ENCODE measurements at places on chromosomes 13 and 19.

- no peak for DNase-seq
Measured at GRCh38 chr13:52447354-52447753, 3.1 kb downstream of the VPS36 start.

DNA sequence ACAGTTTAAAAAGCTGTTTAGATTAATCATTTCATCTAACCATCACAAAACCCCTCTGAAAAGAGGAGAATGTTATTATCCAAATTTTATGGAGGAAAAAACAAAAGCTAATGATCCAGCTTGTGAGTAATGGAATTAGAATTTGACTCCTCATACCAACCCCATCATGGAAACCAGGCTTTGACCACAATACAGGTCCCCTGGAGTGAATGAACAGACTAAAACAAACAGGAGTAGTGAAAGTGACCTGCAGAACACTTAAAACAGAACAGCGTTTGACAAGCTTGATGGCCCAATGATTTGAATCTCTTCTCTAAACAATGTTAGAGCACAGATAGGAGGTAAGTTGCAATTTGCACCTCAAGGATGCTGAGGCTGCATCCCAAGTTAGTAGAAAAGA is 230.0 kb downstream of the DCT start:
- DNase-seq = no peak

- no peak for DNase-seq
Measured at GRCh38 chr13:33785384-33785783, 32.6 kb upstream of the RFC3 start.

- DNase-seq = peak; percentile 70
Measured at GRCh38 chr13:41960637-41961465, at the start of gene VWA8. Gene VWA8 (minus strand): TSS chr13:41961109. CDS start chr13:41961015, 94 bp downstream.

- no peak for DNase-seq
Measured at GRCh38 chr13:110826861-110827672, 87.8 kb downstream of the ANKRD10 start.

All from activated naive CD8-positive, alpha-beta T cell treated with anti-CD3 and anti-CD28 coated beads, Interleukin-2, amount 50 U/mL, for 16 hours (primary cell).